ENCODE measurements at places on chromosomes 2 and 18.

DNA sequence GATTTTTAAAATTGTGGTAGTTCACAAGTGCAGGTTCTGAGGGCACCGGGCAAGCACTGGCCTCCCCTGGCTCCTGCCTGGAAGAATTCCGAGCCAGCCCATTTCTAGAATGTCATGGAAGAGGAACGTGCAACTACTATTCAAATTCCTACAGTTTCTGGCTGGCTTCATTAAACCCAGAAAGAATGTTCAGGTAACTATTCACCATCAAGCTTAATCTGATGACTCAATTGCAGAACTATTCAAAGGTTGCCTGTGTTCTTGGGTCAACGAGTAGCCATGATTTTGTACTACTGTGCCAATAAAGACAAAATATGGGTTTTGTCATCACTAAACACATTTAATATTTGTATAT lies 14.3 kb upstream of the MFF start:
- H3K4me1 ChIP-seq: peaks cover 9% of the 10 kb centered on the region
- no peak overlapping the region for H3K4me3 ChIP-seq
- no peak overlapping the region for H3K27ac ChIP-seq
- DNase-seq: no peak

- H3K27ac ChIP-seq: no peak overlapping the region
- no peaks in the 10 kb centered on the region for H3K27me3 ChIP-seq
- H3K4me3 ChIP-seq: no peak overlapping the region
- H3K36me3 ChIP-seq: peaks cover 11% of the 10 kb centered on the region
Observed at GRCh38 chr2:47457268-47457667, 54.3 kb downstream of the MSH2 start.

DNA sequence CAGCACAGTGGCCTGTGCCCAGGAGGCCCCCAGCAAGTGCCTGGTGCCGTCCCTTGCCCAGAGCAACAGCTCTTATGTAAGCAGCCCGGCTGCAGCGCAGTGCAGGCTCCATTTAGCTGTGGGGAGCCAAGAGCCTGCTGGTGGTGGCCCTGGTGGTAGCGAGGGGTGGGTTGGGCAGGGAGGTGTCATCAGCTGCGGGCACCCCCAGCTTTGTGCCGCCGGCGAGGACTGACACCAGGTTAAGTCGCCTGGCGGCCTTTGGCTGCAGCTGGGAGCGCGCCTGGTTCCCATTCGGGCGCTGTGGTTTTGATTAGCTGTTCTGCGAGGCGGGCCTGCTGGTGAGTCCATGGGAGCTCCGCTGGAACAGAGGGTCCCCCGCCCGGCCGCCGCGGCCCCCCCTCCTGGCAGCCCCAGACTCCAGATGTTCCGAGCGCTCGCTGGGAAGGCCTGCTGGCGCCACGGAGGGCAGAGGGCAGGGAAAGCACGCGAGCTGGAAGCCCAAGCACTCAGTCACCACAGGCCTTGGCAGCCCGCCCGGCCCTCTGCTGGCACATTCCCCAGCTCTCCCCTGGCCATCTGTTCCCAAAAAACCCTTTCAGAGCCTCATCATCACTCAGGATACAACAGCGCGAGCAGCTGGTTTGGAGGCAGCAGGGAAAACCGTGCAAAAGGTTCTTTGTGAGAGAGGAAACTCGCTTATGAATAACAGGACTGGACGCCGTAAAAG lies 18.4 kb downstream of the ATOH8 start:
- no peaks in the 10 kb centered on the region for H3K4me1 ChIP-seq
- H3K27ac ChIP-seq: no peak overlapping the region
- no peaks in the 10 kb centered on the region for H3K27me3 ChIP-seq
- no peak overlapping the region for H3K4me3 ChIP-seq
- DNase-seq: no peak

GRCh38 chr18:56115071-56116015 lies 523.0 kb downstream of the TXNL1 start:
- H3K4me3 ChIP-seq: no peak overlapping the region
- no peak overlapping the region for H3K27ac ChIP-seq
- DNase-seq: no peak

- H3K36me3 ChIP-seq: no peaks in the 10 kb centered on the region
- no peak overlapping the region for H3K27ac ChIP-seq
- no peaks in the 10 kb centered on the region for H3K4me1 ChIP-seq
- no peak for DNase-seq
- H3K4me3 ChIP-seq: no peak overlapping the region
Observed at GRCh38 chr18:5643288-5643687, 99.5 kb upstream of the EPB41L3 start.

GRCh38 chr2:23137166-23137565 lies 247.8 kb upstream of the KLHL29 start:
- no peaks in the 10 kb centered on the region for H3K36me3 ChIP-seq
- H3K4me1 ChIP-seq: no peaks in the 10 kb centered on the region
- no peak overlapping the region for H3K27ac ChIP-seq
- DNase-seq: no peak

- H3K4me1 ChIP-seq: no peaks in the 10 kb centered on the region
- H3K36me3 ChIP-seq: peaks cover 3% of the 10 kb centered on the region
- no peak overlapping the region for H3K4me3 ChIP-seq
- H3K27me3 ChIP-seq: no peaks in the 10 kb centered on the region
- DNase-seq: no peak
Observed at GRCh38 chr2:152743002-152743401, 24.6 kb downstream of the ARL6IP6 start.

DNA sequence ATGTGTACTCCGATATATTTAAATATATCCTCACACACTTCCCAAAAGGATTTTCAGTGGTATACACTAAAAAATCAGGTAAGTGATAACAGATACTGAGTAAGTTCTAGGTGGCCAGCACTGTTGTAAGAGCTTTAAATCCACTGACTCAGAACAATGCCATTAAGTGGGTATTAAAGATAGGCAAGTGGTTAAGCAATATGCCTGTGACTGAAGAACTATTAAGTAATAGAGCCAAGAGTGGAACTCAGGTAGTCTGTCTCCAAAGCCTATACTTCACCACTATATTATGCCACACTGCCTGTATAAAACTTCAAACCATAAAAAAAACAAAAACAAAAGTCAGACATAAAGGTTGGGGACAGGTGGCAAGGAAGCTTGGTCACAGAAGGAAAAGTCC lies 37.2 kb downstream of the THUMPD2 start:
- H3K36me3 ChIP-seq: peaks cover 16% of the 10 kb centered on the region
- H3K27ac ChIP-seq: no peak overlapping the region
- no peaks in the 10 kb centered on the region for H3K27me3 ChIP-seq
- DNase-seq: no peak
- no peaks in the 10 kb centered on the region for H3K4me1 ChIP-seq

- H3K27me3 ChIP-seq: no peaks in the 10 kb centered on the region
- no peak for DNase-seq
- H3K4me3 ChIP-seq: no peak overlapping the region
- no peaks in the 10 kb centered on the region for H3K4me1 ChIP-seq
- H3K27ac ChIP-seq: no peak overlapping the region
Observed at GRCh38 chr18:50135903-50136302, 59.0 kb downstream of the MYO5B start.

DNA sequence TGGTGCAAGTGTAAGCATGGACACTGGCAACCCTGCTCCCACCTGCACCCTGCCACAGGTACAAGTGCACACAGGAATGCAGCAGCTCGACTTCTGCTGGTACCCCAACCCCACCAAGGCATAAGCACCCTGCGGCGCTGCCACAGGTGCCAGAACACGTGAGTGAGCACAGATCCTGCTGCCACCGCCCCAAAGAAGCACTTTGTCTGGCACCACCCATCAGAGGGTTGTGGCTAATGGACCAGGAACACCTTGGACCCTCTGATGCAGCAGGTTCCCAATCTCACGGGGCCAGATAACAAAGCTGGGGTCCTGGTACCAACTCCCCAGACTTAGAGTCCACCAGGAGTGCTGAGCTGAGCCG lies 32.2 kb upstream of the SLC14A1 start:
- H3K4me3 ChIP-seq: no peak overlapping the region
- H3K27me3 ChIP-seq: no peaks in the 10 kb centered on the region
- peaks cover 26% of the 10 kb centered on the region for H3K4me1 ChIP-seq
- H3K36me3 ChIP-seq: no peaks in the 10 kb centered on the region

DNA sequence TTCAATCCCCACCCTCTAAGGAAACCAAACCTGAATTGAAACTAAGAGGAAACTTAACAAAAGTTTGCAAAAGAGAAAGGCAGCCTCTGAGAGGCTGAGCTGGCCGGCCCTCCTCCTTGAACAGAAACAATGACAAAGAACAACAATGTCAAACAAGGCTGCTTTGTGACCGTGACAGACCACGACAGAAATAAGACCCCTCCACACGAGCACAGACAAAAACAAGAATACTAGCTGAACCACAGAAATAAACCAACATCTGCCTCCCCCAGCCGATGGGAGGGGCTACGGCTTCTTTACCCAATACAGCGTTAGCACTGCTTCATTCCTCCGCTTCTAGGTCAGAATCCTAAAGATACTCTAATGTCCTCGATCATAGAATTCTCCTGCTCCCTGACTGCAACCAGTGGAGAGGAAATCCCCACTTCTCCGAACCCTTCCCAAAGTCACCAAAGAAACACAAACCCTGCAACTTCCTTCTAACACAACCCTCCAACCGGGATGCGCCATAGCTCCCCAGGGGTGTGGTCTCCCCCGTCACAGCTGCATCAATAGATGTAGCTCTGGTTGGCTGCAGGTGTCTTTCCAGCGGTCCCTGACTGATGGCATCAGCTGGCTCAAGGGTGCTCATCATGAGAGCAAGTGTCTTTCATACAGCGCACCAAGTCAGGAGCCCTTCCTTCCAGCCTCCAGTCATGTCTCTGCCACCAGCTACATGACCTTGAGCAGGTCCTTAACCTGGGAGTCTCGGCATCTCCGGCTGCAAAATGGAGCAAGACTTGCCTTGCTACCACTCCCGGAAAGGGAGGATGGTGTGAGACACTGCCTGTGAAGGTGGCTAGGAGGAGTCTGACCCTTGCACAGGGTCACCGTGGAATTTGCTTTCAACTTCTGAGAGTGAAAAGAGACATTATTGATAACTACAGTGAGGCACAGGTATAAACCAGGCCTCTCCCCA lies 198.6 kb downstream of the HAUS1 start:
- H3K36me3 ChIP-seq: no peaks in the 10 kb centered on the region
- DNase-seq: no peak
- H3K27me3 ChIP-seq: no peaks in the 10 kb centered on the region
- H3K4me1 ChIP-seq: no peaks in the 10 kb centered on the region
- no peak overlapping the region for H3K27ac ChIP-seq

DNA sequence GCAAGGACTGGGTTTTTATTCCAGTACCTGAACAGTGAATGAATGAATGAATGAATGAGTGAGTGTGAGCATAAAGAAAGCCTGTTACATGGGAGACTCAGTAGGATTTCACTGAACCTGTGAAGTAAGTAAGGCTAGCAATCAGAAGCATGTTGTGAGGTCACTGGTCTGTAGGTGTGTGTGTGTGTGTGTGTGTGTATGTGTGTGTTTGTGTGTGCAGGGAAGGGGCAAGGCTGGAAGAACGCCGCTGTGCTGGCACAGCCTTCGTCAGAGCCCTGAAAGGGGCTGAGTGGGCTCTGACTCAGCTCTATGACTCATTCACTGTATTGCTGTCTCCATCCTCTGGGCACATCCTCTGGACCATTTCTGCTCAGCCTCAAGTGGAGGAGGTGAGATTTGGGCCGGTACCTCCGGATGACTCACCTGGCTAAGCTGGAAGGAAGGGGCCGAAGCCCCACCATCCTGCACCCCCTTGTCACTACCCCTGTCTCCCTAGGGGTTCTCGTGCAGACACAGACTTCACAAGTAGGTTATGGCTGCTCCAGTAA lies 51.4 kb upstream of the MRPL33 start:
- DNase-seq: no peak
- no peaks in the 10 kb centered on the region for H3K27me3 ChIP-seq
- no peak overlapping the region for H3K27ac ChIP-seq
- no peak overlapping the region for H3K4me3 ChIP-seq

GRCh38 chr2:208643145-208643544 lies 236.6 kb downstream of the PTH2R start:
- H3K4me3 ChIP-seq: no peak overlapping the region
- no peaks in the 10 kb centered on the region for H3K27me3 ChIP-seq
- DNase-seq: no peak
- H3K4me1 ChIP-seq: no peaks in the 10 kb centered on the region
- H3K27ac ChIP-seq: no peak overlapping the region

DNA sequence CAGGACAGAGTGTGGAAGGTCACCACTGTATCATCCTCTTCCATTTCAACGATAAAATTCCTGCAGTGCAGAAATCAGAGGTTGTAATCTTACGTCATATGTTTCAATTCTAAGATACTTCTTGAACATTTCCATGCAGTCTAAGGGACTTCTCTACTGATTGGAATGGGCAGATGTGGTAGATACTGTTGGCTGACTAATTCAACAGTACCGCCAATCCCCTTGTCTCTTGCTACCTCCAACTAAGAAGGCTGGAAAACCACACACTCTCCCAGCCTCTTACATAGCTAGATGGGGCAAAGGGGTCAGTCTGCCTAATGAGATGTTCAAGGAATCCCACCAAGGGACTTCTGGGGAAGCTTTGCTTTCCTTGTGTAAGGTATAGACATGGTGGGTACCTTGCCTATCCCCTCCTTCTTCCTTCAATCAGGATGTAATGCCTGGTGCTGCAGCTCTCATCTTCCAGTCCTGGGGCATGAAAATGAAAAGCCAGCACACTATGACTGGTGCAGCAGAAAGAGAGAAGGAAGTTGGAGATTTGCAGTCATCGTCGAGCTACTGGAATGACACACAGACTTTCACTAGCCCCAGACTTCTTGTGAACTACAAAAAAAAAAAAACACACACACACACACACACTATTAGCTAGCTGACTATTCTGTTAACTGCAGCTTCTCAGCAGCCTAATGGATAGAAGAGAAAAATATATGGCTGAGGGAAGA lies 84.1 kb downstream of the ALPK2 start:
- no peak for DNase-seq
- H3K36me3 ChIP-seq: no peaks in the 10 kb centered on the region
- no peak overlapping the region for H3K4me3 ChIP-seq
- H3K27ac ChIP-seq: peak overlapping the region; percentile 55

Data from GM12878 (cell line).